ENCODE measurements at places on chromosomes 11 and 22. TPM values are rescaled to one million over a fixed set of nuclear protein-coding genes. Genes with fewer than 3 reads are reported as not detected.

Gene SLC22A9
- polyA plus RNA-seq: not detected

Gene PGA5
- 0.44 TPM for polyA plus RNA-seq

Gene CCND1
- polyA plus RNA-seq: 1.8 TPM

Gene EIF3L
- 310 TPM for polyA plus RNA-seq

Gene NRXN2
- 0.44 TPM for polyA plus RNA-seq

Gene GTSE1
- 0.13 TPM for polyA plus RNA-seq

Gene DDI1
- not detected for polyA plus RNA-seq

Gene PSMD13
- 265 TPM for polyA plus RNA-seq

Gene LDHAL6A
- polyA plus RNA-seq: 0.03 TPM

Gene OR51G2
- not detected for polyA plus RNA-seq

Gene TRMU
- 37.1 TPM for polyA plus RNA-seq

Gene TTC38
- 13.4 TPM for polyA plus RNA-seq

Gene OTUB1
- 75.4 TPM for polyA plus RNA-seq

Gene BDNF
- polyA plus RNA-seq: not detected

Gene FADS3
- 26.5 TPM for polyA plus RNA-seq

Gene HSCB
- 26.5 TPM for polyA plus RNA-seq

Gene LPXN
- polyA plus RNA-seq: 3.4 TPM

Gene PANX3
- not detected for polyA plus RNA-seq

Gene OR2AT4
- not detected for polyA plus RNA-seq

Gene ST3GAL4
- polyA plus RNA-seq: 3.6 TPM

Gene SLC22A6
- not detected for polyA plus RNA-seq

Gene MYO18B
- 109 TPM for polyA plus RNA-seq

Gene MMP13
- polyA plus RNA-seq: not detected

Gene CST6
- polyA plus RNA-seq: not detected

Gene TRIM49
- polyA plus RNA-seq: not detected

Gene KRTAP5-1
- polyA plus RNA-seq: not detected

Gene ZC3H12C
- polyA plus RNA-seq: 2.3 TPM

Gene C11orf42
- not detected for polyA plus RNA-seq

Gene KBTBD3
- polyA plus RNA-seq: 1.1 TPM

Gene SMTNL1
- polyA plus RNA-seq: 14.9 TPM

Gene CRYBB3
- polyA plus RNA-seq: not detected

Gene PIWIL4
- 0.65 TPM for polyA plus RNA-seq

Gene ASCC2
- polyA plus RNA-seq: 46.7 TPM

Gene XKR3
- not detected for polyA plus RNA-seq

Gene A4GALT
- 24.7 TPM for polyA plus RNA-seq

Gene PKP3
- polyA plus RNA-seq: 0.13 TPM

Gene CSF2RB
- polyA plus RNA-seq: 0.25 TPM

Gene LRRC4C
- polyA plus RNA-seq: 0.16 TPM

Gene OR52I2
- polyA plus RNA-seq: not detected

Gene PRODH
- 11.3 TPM for polyA plus RNA-seq

Gene DTX4
- polyA plus RNA-seq: 0.65 TPM

Gene KCNJ4
- not detected for polyA plus RNA-seq

Gene OR52A1
- polyA plus RNA-seq: not detected

Gene WNT7B
- polyA plus RNA-seq: not detected

Data from psoas muscle (tissue), 8 donors.